Stimulated activated CD4-positive, alpha-beta T cell treated with anti-CD3 and anti-CD28 coated beads, TNF-alpha, amount 100 ng/mL, for 4 hours (primary cell): ENCODE measurements at places on chromosomes 7 and 10.

- no peak for DNase-seq
Measured at GRCh38 chr10:110491346-110491745, 6.4 kb upstream of the DUSP5 start.

DNA sequence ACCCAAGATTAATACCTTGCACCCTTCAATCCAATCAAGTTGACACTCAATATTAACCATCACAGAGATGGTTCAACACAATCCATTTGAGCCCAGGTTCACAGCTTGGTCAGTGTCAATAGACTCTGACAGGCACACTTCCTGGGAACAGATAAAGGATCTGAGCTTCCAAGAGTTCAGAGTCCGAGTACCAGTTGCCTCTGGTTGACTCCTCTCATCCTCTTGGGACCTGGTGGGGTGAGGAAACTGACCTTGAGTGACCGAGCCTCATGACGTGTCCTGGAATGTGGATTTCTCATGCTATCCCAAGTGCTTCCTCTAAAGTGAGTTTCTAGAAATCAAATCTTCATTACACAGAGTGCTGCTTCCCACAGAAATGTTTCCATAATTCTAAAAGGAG lies 162.0 kb downstream of the CYP26A1 start:
- no peak for DNase-seq

DNA sequence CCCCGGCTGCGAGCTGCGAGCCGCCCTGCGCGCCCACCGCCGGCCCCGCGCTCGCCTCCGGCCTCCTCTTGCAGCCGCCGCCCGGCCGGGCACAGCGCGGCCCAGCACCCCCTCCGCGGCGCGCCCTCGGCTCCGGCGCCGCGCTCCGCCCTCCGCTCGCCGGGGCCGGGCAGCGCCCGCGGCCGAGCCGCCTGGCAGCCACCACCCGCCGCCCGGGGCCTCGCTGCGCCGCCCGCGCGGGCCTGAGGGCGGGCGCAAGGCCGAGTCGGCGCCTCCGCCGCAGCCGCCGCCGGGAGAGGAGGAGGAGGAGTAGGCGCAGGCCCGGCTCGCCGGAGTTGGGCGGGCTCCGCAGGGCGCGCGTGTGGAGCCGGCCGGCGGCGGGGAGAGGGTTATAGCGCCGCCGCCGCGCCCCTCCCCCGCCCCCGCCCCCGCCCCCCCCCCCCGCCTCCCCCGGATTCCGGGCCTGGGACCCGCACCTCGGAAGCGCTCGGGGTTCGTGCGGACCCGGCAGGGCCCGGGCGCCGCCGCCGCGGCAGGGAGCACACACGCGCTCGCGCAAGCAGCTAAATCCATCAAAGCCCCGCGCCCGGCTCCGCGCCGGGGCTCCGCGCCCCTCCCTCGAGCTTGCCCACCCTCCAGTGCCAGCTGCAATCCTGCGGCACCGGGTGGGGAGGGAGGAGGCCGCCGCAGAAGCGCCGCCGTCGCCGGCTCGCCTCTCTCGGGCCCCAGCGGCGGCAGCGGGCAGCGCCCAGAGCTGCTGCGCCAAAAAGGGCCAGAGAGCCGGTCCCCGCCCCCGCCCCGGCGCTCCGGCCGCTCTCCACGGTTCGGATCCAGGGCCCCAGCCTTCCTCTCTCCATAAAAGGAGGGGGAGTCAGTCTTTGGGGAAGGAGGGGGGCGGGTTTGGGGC lies at the start of gene PDGFA:
PDGFA (minus strand) TSS at position 363 of the 907 bp plus-strand sequence. CDS start 845 bp downstream, outside the sequence.
- no peak for DNase-seq

GRCh38 chr10:614139-614711 lies 75.2 kb downstream of the DIP2C start:
- no peak for DNase-seq

- DNase-seq = no peak
Measured at GRCh38 chr7:89607792-89608191, 546.5 kb upstream of the STEAP1 start.

DNA sequence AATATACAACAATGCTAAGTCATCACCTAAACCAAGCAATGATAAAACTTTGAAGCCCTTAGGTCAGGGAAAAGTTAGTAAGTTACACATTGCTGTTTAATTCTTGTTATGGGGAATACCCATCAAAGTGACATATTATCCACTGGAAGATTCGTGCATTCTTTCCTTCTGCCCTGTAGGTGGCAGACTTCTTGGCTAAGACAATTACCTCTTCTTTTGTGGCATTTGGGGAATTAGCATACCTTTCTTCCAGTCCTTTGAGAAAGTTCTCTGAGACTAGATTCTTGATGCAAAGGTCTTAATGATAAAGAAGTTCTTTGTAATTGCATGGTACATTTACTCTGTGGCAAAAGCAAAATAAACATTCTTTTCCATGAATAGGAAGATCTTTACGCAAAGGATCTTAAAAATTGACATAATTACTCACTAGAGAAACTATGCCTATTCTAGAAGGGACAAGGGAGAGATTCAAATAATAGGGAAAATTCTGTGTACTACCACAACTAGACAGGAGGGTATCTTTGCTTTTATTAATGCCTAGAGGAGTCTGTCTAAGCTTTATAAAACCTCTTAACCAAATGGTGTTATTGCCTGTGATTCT lies 395.9 kb downstream of the GRM8 start:
- no peak for DNase-seq

DNA sequence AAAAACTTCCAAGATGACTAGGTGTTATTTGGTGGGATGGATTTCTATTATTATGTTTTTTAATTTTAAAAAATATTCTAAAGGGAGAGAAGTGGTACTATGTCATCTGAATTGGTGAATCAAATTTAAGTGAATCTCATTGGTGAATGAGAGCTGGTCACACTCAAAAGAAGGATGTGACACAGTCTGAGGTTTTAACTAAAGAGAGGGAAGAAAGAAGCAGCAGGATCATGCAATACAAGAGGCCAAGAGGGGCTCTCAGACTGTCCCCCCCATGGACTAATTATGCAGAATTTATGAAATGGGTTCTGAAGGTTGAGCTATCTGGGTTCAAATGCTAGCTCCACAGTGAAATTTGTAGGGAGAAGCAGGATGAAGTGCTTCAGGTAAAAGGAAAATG lies 16.2 kb downstream of the MACC1 start:
- no peak for DNase-seq

- DNase-seq = no peak
Measured at GRCh38 chr10:34193931-34194626, 621.0 kb downstream of the PARD3 start.

DNA sequence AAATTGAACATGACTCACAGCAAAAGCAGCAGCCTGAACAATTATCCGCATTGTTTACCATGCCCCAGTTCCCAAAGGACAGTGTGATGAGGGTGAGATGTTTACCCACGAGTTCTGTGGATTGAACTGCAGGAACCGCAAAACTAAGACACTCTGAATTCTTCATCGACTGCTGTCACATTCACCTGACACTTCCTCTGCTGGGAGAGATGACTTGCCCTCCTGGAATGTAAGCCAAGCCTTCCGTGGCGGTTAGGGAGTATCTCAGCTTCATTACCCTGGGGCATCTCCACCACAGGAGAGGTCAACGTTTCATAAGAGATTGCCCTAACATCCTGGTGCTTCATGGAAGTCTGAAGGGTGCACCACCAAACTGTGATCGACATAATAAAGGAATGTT lies 374.6 kb upstream of the ADARB2 start:
- no peak for DNase-seq
